H4 (cell line): ENCODE measurements at places on chromosomes 1 and 21. TPM values are rescaled to one million over a fixed set of nuclear protein-coding genes. Genes with fewer than 3 reads are reported as not detected.

- no peak for DNase-seq
Measured at GRCh38 chr1:151718011-151718431, 1.4 kb upstream of the CELF3 start.

DNA sequence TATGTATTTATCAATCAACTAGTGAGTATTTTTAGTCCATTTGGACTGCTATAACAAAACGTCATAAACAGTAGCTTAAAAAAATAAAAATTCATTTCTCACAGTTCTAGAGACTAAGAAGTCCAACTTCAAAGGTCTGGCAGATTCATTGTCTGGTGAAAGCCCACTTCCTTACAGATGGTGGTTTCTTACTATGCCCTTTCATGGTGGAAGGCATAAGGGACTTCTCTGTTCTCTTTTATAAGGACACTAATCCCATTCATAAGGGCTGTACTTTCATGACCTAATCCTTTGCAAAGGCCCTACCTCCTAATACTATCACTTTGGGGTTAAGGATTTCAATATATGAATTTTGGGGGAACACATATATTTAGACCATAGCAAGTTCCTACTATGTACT lies 37.9 kb downstream of the KRTAP20-3 start:
- no peak for DNase-seq

DNA sequence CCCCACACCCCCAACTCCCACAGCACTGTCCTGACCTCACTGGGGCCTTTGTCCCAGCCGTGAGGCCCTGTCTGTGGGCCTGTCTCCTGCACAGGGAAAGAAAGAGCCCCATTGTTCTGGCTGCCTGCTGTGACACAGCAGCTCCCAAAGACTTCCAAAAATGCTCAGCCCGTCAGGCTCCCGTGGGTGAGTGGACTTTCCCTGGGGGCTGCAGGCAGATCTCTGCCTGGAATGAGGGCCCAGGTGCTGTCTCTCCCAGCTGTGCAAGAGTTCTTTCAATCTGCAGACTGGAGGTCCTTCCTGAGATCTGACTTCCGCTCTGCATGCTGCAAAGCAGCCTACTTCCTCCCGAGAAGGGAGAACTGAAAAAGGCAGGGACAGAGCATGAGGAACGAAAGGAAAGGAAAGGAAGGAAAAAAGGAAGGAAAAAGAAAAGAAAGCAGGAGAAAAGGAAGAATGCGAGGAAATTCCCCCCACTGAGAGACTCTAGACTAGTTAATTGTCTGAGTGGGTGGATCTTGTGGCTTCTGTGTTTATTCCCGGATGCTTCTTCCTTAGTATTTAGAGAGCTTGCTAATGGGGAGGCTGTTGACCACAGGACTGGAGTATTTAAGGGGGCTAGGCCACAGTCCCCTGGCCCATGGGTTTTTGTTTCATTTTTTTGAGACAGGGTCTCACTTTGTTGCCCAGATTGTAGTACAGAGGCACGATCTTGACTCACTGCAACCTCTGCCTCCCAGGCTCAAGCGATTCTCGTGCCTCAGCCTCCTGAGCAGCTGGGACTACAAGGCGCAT lies 15.0 kb downstream of the NES start:
- peak; percentile 38 for DNase-seq

GRCh38 chr1:83064589-83065242 lies 934.2 kb downstream of the TTLL7 start:
- peak; percentile 4 for DNase-seq

GRCh38 chr1:237932816-237933215 lies 42.1 kb upstream of the ZP4 start:
- no peak for DNase-seq

DNA sequence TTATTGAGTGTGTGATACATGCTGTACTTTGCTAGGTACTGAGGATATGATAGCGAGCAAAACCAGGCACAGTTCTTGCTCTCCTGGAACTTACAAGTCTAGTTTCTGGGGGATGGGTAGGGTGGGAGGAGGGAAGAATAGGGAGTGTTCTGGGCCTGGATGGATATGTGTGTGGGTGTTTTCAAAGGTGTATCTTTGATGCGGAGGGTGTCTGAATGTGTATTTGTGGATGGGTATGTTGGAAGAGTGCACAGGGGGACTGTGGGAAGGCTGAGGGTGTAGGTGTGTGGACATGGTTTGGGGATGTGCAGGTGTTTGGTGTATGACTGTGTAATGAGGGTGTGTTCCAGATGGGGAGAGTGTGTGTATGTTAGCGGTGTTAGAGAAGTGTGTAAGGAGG lies 4.5 kb upstream of the DPH2 start:
- DNase-seq = no peak

GRCh38 chr1:180287988-180288705 lies 58.1 kb downstream of the LHX4 start:
- DNase-seq = no peak

GRCh38 chr1:226688056-226688748 lies 50.9 kb downstream of the ITPKB start:
- DNase-seq = no peak

DNA sequence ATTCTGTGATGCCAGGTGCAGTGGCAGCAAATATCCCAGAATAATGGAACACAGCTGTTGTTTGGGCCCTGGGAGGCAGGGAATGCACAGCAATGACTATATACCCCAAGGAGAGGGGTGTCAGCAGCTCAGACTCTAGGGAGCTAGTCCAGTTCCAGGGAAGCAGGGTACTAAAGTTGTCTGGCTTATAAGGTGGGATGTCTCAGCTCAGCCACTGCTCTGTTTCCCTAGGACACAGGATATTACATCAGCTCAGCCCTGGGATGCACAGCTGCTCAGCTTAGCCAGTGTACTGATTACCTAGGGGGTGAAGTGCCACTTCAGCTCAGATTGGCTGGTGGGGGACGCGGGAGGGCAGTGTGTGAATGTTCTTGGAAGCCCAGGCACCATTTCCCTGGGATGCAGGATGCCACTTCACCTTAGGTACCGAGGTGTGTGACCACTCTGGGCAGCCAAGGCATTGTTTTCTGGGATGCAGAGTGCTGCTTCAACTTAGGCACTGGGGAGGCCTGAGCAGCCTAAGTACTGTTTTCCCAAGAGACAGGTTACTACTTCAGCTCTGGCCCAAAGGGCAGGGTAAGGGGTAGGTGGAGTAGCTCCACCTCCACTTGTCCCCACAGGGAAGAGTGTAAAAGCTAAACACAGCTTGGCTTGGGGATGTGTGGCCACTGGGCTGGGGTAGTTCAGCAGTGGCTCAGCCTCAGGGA lies 59.4 kb downstream of the DIPK1A start:
- DNase-seq = no peak

- no peak for DNase-seq
Measured at GRCh38 chr1:232521660-232522059, 108.3 kb downstream of the SIPA1L2 start.

- no peak for DNase-seq
Measured at GRCh38 chr1:90000934-90001676, 6.2 kb downstream of the ZNF326 start.

DNA sequence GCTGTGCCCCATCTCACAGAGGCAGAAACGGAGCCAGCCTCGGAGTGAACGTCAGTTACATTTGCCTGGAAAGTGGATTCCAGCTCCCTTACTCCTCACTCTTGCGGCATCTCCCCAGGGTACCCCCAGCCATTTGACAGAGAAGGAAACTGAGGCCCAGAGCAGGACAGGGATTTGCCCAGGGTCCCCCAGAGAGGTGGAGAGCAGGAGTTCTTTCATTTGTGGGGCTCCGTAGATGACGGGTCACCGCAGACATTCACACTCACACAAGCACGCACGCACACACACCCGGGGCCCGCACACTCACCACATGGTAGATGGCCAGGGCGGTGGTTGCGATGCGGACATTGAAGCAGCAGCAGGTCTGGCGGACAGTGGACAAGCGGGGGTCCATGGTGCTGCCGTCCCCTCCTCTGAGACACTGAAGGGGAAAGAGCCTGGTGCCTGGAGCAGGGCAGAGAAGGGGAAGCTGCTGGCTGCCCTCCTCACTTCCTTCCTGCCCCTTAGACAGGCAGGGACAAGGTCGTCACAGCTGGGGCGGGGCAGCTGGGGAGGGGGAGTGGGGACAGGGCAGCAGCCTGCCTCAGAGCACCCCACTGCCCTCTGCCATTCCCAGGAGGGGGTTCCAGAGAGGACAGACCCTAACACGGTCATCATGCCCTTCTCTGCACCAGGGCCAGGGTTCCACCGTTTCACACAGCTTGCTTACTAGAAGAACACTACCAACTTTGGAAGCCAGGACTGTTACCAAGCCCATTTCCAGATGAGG lies at the start of gene LAPTM5:
TSS of gene LAPTM5 (minus strand) at position 423 of the 769 bp plus-strand sequence. CDS start at position 394, 29 bp downstream.
- no peak for DNase-seq

The UBL4B gene
- not detected in 2 replicates for total RNA-seq

The TSEN15 gene
- total RNA-seq = 80.7 and 88.1 TPM in 2 replicates

The HCRTR1 gene
- not detected in 2 replicates for total RNA-seq

The ERICH3 gene
- 0.29 TPM in 1 of 2 replicates, not detected in the other for total RNA-seq

The FBXO42 gene
- total RNA-seq = 9.6 and 11.4 TPM in 2 replicates

The CRP gene
- total RNA-seq = not detected in 2 replicates

The CHD5 gene
- 0.04 TPM in 2 replicates for total RNA-seq

The LINGO4 gene
- not detected in 2 replicates for total RNA-seq
